Activated naive CD8-positive, alpha-beta T cell treated with anti-CD3 and anti-CD28 coated beads for 36 hours (primary cell): ENCODE measurements at places on chromosomes 12 and 14.

GRCh38 chr12:116416166-116416565 is 138.7 kb upstream of the MED13L start:
- H3K36me3 ChIP-seq: no peaks in the 10 kb centered on the region
- DNase-seq: no peak
- H3K27me3 ChIP-seq: no peaks in the 10 kb centered on the region
- no peaks in the 10 kb centered on the region for H3K4me1 ChIP-seq
- no peak overlapping the region for H3K27ac ChIP-seq

DNA sequence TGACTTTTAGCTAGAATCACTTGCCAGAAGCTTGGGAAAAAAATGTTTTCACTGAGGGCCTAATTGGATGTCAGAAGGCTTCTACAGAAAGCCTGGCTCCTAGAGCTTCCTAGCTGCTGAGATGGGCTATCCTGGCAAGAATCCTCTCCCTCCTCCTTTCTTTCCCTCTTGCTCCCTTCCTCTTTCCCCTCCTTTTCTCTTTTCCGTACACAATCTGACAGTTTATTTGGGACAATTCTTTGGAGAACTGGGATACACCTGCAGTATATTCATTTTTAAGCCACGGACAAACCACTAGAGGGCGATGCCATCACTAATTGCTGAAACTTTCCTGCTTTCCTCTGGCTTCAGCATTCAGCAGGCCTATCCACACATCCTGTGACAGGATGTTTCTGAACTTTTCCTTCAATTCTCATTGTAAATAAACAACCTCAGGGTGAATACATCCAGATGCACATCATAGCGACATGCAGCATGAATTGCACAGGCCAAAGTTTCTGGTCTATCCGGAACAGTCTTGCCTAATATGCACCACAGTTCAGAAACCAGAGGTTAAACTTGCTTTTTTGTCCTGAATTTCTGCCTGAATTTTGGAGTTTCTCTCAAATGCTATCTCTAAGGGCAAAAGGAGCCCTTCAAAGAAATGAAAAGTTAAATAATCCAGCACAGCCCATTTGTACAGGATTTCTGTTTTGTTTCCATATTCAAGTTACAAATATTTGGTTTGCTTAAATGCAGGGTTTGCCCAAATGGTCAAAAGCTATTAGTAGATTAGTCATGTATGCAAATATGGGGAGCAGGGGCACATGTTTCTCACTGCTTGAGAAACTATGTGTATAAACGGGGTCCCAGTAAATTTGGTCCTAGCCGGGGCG is 142.8 kb downstream of the PAWR start:
- DNase-seq: no peak
- H3K36me3 ChIP-seq: no peaks in the 10 kb centered on the region
- no peak overlapping the region for H3K4me3 ChIP-seq
- H3K27me3 ChIP-seq: no peaks in the 10 kb centered on the region

- DNase-seq: no peak
- H3K36me3 ChIP-seq: no peaks in the 10 kb centered on the region
- no peak overlapping the region for H3K4me3 ChIP-seq
- H3K27ac ChIP-seq: no peak overlapping the region
- H3K27me3 ChIP-seq: no peaks in the 10 kb centered on the region
- no peaks in the 10 kb centered on the region for H3K4me1 ChIP-seq
Measured at GRCh38 chr14:26282578-26282977, 315.3 kb downstream of the NOVA1 start.

DNA sequence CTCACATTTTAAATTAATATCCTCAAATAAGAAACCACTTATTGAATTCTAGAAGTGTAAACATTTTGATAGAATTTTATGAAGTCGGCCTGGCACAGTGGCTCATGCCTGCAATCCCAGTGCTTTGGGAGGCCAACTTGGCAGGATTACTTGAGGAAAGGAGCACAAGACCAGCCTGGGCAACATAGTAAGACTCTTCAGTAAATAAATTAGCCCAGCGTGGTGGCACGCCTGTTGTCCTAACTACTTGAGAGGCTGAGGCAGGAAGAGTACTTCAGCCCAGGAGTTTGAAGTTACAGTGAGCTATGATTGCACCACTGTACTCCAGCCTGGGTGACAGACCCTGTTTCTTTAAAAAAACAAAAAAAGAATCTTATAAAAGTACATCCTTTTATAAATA is 8.9 kb upstream of the ZNF410 start:
- H3K27me3 ChIP-seq: no peaks in the 10 kb centered on the region
- no peaks in the 10 kb centered on the region for H3K36me3 ChIP-seq
- no peaks in the 10 kb centered on the region for H3K4me1 ChIP-seq
- H3K27ac ChIP-seq: no peak overlapping the region
- no peak overlapping the region for H3K4me3 ChIP-seq

GRCh38 chr12:91105807-91106206 is 5.5 kb downstream of the LUM start:
- H3K27ac ChIP-seq: no peak overlapping the region
- H3K27me3 ChIP-seq: peaks cover 10% of the 10 kb centered on the region

GRCh38 chr12:117142094-117142493 is 42.9 kb upstream of the TESC start:
- no peaks in the 10 kb centered on the region for H3K27me3 ChIP-seq
- H3K4me1 ChIP-seq: peaks cover 3% of the 10 kb centered on the region
- no peak for DNase-seq
- H3K36me3 ChIP-seq: peaks cover 6% of the 10 kb centered on the region

GRCh38 chr14:66380143-66380542 is 106.0 kb upstream of the CCDC196 start:
- H3K4me1 ChIP-seq: peaks cover 4% of the 10 kb centered on the region
- H3K27me3 ChIP-seq: no peaks in the 10 kb centered on the region
- H3K4me3 ChIP-seq: no peak overlapping the region
- no peak overlapping the region for H3K27ac ChIP-seq

GRCh38 chr14:57831981-57832380 is 33.9 kb downstream of the SLC35F4 start:
- DNase-seq: no peak
- H3K4me1 ChIP-seq: no peaks in the 10 kb centered on the region
- H3K27me3 ChIP-seq: no peaks in the 10 kb centered on the region

DNA sequence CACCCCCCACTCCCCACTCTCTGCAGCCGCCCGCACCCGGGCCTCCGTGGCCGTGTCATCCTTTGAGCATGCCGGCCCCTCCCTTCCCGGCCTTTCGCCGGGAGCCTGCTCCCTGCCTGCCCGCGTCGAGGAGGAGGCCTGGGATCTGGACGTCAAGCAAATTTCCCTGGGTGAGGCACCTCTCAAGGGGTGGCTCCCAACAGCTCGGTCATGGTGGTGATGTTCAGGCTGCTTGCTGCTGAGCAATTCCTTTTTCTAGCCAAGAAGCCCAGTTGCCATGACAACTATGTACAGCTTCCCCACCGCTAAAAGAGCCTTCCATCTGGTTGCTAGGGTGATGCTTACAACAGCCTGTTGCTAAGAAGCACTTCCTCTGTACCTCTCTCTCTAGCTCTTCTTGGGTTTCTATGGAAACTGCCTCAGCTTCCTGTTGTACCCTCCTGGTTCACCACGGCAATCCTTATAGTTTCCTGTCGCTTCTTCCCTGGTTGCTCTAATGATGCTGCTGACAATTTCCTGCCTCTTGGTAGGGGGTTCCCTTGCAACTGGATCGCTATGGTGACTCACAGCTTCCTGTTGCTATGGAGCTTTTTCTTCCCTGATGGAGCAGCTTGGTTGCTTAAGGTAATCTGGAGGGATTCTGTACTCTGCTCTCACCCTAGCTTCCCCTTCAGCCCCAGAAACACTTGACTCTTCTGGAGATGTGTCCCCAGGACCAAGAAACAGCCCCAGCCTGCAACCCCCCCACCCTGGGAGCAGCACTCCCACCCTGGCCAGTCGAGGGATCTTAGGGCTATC is 11.0 kb downstream of the ZNF219 start:
- no peaks in the 10 kb centered on the region for H3K36me3 ChIP-seq
- H3K4me1 ChIP-seq: peaks cover 17% of the 10 kb centered on the region
- no peak overlapping the region for H3K4me3 ChIP-seq

- no peak overlapping the region for H3K27ac ChIP-seq
- H3K4me3 ChIP-seq: no peak overlapping the region
- H3K36me3 ChIP-seq: no peaks in the 10 kb centered on the region
- no peak for DNase-seq
- peaks cover 8% of the 10 kb centered on the region for H3K4me1 ChIP-seq
- H3K27me3 ChIP-seq: no peaks in the 10 kb centered on the region
Measured at GRCh38 chr12:31651893-31652521, 7.5 kb upstream of the ETFBKMT start.

GRCh38 chr12:89134213-89134770 is 218.0 kb downstream of the DUSP6 start:
- H3K27me3 ChIP-seq: no peaks in the 10 kb centered on the region
- DNase-seq: no peak
- H3K36me3 ChIP-seq: no peaks in the 10 kb centered on the region
- peaks cover 16% of the 10 kb centered on the region for H3K4me1 ChIP-seq
- H3K4me3 ChIP-seq: no peak overlapping the region
- no peak overlapping the region for H3K27ac ChIP-seq

DNA sequence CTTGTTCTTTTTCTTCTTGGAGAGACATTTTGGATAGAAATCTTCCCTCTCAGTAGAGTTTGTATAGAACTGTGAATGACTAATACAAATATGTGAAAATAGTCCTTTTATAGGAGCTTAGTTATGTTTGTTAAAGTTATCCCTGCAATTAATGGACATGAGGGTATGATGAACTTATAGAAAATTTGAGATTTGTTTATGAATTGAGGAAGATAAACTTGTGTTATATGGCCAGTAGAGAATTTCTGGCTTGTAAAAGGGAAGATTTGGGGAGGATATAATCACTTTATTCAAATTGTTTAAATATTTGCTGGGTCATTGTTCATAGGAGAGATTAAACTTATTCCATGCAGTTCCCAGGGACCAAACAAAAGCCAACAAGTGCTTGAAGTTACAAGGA is 119.6 kb downstream of the DAAM1 start:
- H3K27me3 ChIP-seq: no peaks in the 10 kb centered on the region
- H3K36me3 ChIP-seq: no peaks in the 10 kb centered on the region
- no peak for DNase-seq

GRCh38 chr12:93247313-93247991 is 130.3 kb upstream of the NUDT4 start:
- H3K27me3 ChIP-seq: no peaks in the 10 kb centered on the region
- no peak overlapping the region for H3K4me3 ChIP-seq
- no peak overlapping the region for H3K27ac ChIP-seq
- H3K36me3 ChIP-seq: no peaks in the 10 kb centered on the region

DNA sequence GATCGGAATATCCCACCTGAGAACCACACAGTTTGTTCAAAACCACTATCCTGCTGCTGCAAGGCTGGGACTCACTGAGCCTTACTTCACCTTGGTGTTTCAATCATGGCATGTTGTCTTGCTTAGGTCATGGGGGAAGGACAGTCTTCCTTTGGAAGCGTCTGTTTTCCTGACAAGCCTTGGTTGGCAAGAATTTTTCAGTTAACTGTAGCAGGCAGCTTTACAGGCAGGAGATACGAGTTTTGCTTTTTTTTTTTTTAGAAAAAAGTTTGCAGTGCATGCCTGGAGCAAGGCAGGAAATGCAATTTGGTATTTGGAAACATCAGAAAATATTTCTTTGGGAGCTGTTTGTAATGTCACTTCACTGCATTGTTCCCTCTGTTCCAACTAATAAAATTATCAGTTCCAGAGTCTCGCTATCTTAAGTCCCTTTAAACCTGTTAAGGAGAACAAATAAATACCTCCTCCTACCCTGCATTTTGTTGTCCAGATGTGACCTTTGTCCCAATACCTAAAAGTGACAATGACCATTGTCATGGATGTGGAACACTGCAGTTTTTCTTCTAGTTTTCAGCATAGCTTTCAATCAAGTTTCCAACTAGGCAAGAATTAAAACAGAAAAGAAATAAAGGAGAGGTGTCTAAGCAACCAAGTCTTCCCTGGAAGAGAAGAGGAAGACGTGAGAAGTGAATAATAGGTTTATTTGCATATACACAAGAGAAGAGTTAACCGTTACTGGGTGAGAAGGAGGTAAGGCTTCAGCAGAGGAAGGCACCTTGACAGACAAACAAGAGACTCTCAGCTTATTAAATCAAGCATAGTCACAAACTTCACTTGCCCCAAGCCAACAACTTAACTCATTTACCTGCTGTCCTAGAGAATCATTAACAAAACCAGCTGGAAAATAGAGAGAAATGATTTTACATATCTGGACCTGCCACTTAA is 71.4 kb upstream of the ACTN1 start:
- no peaks in the 10 kb centered on the region for H3K27me3 ChIP-seq
- H3K27ac ChIP-seq: no peak overlapping the region
- H3K4me3 ChIP-seq: no peak overlapping the region
- H3K4me1 ChIP-seq: peaks cover 9% of the 10 kb centered on the region
- H3K36me3 ChIP-seq: peaks cover 12% of the 10 kb centered on the region

GRCh38 chr12:119117936-119118335 is 60.8 kb upstream of the HSPB8 start:
- H3K4me3 ChIP-seq: no peak overlapping the region
- peaks cover 6% of the 10 kb centered on the region for H3K27me3 ChIP-seq
- no peak overlapping the region for H3K27ac ChIP-seq
- no peaks in the 10 kb centered on the region for H3K36me3 ChIP-seq

GRCh38 chr14:70670992-70671651 is 29.4 kb downstream of the TTC9 start:
- no peak for DNase-seq
- peaks cover 10% of the 10 kb centered on the region for H3K36me3 ChIP-seq
- H3K4me1 ChIP-seq: peaks cover 11% of the 10 kb centered on the region
- H3K27ac ChIP-seq: no peak overlapping the region
- H3K27me3 ChIP-seq: no peaks in the 10 kb centered on the region

DNA sequence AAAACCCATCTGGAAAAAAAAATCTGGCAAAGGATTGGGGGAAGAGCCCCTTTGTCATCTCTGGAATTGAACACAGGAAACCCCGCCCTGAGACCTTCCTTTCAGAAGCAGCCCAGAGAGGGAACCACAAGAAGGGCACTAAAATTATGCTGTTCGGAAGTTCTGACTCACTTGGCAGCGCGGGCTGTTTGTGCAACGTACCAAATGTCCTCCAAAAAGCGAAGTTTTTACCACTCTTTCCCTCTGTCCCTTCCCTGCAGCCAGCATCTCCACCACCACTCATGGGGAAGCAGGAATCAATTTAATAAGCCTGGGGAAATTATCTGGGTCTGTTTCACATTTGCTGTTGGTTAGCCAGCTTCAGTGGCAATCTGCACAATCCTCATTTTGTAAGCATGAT is 3.2 kb upstream of the SYNE3 start:
- H3K27ac ChIP-seq: peak overlapping the region; percentile 96
- H3K27me3 ChIP-seq: no peaks in the 10 kb centered on the region
- peaks cover 12% of the 10 kb centered on the region for H3K36me3 ChIP-seq

DNA sequence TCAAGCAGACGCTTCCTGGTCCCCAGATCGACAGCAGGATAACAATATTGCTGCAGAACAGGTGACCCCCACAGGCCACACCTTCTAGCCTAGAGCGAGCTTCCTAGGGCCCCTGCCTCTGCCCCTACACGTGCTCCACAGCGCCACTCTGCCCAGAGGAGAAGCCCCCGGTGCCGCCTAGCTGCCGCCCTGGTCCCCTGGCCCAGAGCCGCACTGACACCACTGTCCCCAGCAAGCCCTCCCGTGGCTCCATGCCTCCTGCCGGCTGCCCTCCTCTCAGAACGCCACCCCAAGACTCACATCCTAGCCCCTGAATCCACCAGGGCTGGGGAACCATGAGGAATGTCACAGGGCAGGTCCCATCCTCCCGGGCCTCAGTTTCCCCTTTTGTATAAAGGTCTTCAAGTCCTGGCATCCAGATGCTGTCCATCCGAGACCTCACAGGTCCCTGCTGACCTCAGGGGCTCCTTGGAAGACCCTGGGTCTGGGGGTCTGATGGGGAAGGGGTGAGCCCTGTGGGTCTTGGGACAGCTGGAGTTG is 31.0 kb downstream of the JAG2 start:
- no peak overlapping the region for H3K27ac ChIP-seq
- no peaks in the 10 kb centered on the region for H3K4me1 ChIP-seq
- DNase-seq: no peak
- H3K36me3 ChIP-seq: peaks cover 2% of the 10 kb centered on the region

GRCh38 chr14:91884664-91885063 is 17.3 kb upstream of the TC2N start:
- H3K27ac ChIP-seq: no peak overlapping the region
- H3K4me3 ChIP-seq: no peak overlapping the region
- H3K4me1 ChIP-seq: peaks cover 37% of the 10 kb centered on the region
